Activated T-cell treated with anti-CD3 and anti-CD28 coated beads for 4 hours (primary cell): ENCODE measurements at places on chromosomes 6 and 20.

- DNase-seq, result no peak
Observed at GRCh38 chr20:63327231-63327745, 33.9 kb downstream of the CHRNA4 start.

DNA sequence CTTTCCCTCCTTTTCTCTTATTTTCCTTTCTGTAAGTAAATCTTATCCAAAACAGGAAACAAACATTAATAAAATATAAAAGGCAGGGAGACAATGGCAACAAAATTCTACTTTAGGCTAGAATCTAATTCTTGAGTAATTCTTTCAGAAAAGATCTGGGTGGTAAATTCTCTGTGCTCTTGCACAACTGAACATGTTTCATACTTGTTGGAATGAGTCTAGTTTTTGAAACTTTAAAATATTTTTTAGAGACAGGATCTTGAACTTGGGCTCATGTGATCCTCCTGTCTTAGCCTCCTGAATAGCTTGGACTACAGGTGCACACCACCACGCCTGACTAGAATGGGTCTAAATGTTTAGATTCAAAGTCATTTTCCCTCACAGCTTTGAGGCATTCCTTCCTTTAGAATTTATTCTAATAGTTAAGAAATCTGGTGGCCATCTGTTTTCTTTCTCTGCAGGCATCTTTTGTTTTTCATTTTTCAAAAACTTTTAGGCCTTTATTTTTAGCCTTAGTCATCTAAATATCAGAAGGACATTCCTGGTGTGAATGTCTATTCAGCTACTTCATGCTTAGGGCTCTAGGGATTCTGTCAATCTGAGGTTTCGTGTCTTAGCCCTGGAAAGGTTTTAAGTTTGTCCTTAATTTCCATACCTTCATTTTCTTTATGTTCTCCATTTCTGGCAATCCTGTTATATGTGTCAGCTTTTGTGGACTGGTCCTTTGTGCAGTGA lies 76.5 kb downstream of the CDKAL1 start:
- DNase-seq, result no peak

DNA sequence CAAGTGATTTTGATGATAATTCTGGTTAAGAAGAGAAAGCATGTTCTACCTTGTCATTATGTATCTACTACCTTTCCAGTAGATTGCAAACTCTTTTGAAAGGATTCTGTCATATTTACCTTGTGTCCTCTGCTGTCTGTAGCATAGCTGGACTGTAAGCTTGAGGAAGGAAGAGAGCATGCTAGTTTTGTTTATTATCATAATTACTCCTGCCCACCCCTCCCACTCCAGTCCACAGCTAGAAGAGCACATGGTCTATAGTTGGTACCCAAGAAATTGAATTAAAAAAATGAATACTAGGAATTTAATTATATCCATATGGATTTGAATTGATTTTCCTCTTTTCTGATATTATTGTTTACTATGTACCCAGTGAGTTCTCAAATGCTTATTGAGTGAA lies 40.2 kb downstream of the PDE7B start:
- no peak for DNase-seq

DNA sequence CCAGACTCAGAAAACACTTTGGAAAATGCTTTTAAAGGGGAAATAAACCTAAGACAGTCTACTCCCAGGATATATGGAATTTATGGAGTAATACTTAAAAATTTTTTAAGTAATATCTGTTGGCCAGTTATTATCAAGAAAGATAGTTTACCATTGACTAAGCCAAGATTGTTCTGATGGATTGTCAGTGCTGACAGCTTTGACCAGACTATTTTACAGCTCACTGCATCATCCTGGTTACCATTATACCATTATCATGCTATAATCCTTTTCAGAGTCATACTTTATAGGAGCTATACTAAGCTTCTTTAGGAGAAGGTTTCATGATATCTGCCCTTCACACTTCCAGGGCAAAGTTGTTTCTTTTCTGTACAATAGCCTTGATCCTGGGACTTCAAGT lies 16.5 kb downstream of the GTF2H5 start:
- DNase-seq, result no peak

DNA sequence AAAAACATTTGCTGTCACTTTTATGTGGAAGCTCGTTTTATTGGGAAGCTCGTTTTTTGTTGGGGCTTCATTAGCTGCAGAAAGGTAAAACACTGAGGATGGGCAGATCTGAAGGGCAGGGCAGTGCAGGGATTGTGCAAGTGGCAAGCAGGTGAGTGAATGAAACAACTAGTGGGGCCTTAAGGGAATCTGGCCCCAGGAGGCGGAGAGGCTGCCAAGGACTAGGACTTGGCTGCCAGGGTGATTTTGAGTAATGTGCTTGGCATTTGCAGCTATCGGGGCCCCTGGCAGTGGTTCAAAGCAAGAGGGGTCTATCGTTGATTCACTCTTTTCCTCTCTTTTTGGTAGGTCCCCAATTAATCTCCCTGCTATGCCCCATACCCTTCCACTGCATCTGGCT lies 11.5 kb downstream of the IL22RA2 start:
- no peak for DNase-seq
